Stimulated activated CD8-positive, alpha-beta memory T cell treated with anti-CD3 and anti-CD28 coated beads, Interleukin-15, amount 100 ng/mL, for 48 hours (primary cell): ENCODE measurements at places on chromosomes 3 and 15.

GRCh38 chr3:99911433-99911832 is 93.8 kb downstream of the CMSS1 start:
- no peak for DNase-seq

- DNase-seq: no peak
These were observed 64.0 kb downstream of the ST6GAL1 start for GRCh38 chr3:186994000-186994955.

DNA sequence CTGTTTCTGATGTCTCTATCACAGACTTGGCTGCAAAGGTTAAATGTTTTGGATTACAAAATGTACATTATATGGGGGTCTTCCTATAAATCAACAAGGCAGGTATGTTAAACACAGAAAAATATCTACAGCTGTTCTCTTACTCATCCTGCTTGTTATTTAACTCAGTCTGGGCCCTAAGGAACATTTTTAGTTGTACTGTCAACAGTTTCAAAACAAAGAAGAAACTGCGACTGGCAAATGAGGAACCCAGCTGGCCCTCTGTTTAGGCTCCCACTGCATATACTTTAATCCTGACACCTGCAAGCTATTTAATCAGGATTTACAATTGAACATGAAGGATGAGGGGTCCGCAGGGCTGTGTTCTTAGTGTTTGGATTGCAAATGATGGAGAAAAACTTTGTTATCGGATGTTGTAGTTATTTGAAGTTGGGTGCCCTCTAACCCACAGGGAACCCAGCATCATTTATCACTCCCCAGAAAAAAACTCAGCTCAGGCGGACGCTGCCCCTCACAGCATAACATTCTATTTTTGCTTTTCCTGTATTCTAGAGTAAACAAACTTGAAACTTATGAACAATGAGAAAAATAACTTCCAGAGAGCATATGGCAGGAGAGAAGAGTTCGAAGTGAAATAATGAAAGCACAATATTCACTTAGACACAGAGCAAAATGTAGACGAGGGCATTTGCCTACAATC is 91.2 kb downstream of the POLR2M start:
- no peak for DNase-seq

DNA sequence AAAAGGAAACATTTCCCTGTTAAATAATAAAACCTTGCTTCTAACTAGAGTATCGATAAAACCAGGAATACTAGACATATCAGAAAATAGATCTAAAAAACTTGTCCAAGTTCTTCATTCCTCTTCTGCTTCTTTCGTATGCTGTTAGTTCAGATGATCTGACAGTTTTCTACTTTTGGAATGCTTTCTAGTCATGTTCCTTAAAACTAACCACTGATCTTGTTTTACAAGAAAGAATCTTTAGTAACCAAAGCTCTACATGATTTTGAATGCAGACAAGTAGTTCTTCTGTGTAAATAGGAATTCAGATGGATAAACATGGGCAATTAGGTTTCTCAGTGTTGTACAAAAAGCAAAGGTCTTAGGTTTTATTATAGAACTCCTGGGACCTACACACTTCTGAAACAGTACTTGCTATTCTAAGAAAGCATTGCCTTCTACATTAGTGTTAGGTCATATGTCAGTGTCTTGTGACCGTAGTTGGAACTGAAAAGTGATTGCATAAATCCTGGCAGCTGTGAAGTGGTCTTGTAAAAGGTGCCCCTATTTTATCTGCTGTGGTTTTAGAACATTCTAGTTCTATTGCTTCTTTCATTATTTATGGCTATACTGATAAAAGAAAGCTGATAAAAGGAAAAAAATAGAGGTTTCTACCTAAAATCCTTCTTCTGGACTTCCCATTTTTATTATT is 40.7 kb downstream of the SNRK start:
- no peak for DNase-seq

- no peak for DNase-seq
These were observed 32.0 kb upstream of the GBE1 start for GRCh38 chr3:81793410-81793809.

- DNase-seq: no peak
These were observed 361.8 kb downstream of the MFSD1 start for GRCh38 chr3:159163656-159164055.

- no peak for DNase-seq
These were observed 497 bp upstream of the PRR20G start for GRCh38 chr3:127288343-127288742.

GRCh38 chr3:134279466-134279865 is 28.8 kb upstream of the RYK start:
- no peak for DNase-seq

DNA sequence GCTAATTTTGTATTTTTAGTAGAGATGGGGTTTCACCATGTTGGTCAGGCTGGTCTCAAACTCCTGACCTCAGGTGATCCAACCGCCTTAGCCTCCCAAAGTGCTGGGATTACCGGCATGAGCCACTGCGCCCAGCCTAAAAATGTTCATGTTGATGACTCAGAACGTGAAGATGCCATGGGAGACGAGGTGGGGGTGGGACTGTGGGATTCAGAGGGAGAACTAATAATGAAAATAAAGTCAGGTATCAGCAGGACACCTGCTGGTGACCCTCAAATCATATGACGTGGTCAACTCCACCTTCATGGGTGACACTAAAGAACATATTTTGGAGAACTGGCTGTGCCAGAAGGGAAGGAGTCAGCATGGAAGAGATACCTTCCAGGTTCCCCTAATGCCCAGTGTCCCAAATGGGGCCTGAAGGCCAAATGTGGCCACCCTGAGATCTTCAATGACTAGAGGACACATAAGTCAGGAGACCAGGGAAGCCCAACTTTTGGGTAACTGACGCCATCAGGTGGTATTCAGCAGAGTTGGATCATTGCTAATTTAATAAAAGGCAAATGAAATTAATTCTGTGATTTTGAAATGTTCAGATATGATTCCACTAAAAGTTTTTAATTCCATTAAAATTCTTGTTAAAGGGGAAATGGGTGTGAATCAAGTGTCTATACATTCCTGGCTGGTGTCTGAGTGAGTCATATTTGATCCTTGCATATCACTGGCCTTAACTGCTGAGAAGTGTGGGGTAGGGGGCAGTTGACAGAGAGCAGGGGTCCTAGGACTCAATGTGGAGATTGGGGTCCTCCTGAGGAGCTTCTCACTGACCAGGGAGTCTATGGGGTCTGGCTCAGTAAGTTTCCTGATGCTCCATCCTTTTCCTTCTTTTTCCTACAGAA is 88.6 kb upstream of the GSK3B start:
- DNase-seq: no peak

- no peak for DNase-seq
These were observed 21.4 kb downstream of the CACNA2D2 start for GRCh38 chr3:50481992-50482391.

- DNase-seq: no peak
These were observed 81.9 kb downstream of the LRRK1 start for GRCh38 chr15:101001056-101001455.

DNA sequence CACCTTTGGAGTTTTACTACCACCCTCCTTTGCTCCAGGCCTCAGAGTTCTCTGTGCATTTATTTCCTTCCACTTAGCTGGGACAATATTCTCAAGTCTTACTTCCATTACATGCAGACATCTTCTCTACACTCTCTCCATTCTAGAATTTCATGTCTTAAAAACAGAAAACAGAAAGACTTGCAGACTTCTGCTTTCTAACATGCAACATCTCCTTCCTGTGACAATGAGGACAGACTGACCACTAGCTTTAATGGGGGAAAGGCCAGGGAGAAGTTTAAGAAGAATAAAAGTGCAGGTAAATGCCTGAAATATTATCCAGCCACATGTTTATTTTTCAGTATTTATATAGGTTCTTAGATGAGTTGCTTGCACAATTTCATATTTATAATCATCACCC is 17.1 kb upstream of the CSTA start:
- no peak for DNase-seq

DNA sequence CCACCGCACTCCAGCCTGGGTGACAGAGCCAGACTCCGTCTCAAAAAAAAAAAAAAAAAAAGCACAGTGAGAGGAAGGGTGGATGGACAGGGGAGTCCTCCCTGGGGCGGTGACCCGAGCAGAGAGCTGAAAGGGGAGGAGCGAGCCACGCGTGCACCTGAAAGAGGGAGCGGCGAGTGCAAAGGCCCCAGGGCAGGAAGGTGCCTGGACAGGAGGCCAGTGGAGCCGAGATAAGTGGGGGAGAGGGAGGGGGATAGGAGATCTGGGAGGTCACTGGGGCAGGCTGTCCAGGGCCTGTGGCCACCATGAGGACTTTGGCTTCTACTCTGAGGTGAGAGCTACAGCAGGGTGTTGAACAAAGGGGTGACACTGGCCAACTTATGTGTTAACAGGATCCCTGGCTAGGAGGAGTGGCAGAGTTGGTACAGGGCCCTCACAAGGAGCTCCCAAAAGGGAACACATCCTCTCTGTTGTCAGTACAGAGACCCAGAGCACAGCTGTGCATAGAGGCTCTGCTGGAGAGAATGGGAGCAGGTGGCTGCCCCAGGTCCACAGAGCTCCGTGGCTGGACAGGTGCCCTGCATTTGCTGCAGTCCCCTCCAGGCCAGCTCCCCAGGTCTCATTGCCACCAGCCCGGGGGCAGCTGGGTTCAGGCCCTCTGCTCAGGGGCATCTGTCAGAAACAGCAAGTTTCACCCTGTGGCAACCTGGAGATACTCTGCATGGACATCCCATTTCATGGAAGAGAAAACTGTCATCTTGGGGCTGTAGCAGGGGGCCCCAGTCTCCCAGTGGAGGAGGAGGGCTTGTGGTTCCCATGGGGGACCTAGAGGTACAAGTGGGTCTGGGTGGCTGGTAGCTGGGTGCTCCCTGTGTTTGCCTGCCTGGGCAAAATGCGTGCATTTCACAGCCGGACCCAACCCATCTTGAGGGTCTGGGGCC is 28.5 kb downstream of the FBLN2 start:
- no peak for DNase-seq

DNA sequence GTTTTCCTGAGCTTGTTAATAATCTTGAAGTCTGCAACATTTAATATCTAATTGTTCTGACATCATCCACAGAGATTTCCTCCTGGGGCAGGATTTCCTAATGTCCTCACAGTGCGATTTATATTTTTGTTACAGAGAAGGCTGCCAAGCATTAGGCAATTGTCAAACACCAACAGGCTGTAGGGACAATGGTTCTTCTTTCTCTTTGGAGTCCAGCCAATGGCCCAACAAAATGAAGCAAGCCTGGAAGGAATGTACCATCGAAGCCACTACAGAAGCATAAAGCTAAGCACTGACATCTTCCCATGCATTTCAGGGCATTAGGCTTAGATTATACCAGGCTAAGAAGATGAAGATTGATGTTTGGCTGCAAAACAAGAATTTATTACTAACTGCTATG is 173.0 kb upstream of the FRMD4B start:
- DNase-seq: no peak

DNA sequence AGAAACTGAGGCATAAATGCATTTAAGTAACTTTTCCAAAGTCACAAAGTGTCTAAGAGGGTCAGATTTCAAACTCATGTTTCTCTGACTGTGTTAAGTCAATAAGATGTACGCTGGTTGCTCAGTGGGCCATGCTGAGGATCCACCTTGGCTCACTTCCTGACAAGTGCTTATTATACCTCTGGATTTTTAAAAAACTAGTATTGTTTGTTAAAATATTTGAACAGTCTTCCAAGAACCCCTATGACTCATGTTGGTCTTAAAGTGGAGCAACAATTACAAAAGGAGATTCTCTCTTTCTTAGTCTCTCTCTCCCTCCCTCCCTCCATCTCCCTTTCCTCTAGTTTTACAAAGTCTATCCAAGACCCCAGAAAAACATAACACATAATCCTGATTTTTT is 1050.2 kb downstream of the AGBL1 start:
- DNase-seq: no peak

DNA sequence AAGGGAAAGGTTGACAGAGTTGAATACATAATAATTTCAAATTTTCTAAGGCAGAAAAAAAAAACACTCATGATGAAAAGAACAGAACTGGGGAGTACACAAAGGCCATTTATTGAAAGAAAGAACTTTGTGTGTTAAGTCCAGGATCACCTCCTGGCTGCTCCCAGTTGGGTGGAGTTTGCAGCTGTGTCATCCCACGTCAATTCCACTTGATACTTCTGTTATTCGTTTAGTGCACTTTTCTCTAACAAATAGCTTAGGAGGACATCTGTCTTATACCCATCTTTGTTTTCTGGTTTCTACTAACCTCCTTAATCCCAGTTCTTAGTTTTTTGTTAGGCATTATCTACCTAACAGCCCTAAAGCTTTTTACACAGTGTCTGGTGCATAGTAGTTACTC is 44.7 kb downstream of the SGO1 start:
- DNase-seq: no peak

DNA sequence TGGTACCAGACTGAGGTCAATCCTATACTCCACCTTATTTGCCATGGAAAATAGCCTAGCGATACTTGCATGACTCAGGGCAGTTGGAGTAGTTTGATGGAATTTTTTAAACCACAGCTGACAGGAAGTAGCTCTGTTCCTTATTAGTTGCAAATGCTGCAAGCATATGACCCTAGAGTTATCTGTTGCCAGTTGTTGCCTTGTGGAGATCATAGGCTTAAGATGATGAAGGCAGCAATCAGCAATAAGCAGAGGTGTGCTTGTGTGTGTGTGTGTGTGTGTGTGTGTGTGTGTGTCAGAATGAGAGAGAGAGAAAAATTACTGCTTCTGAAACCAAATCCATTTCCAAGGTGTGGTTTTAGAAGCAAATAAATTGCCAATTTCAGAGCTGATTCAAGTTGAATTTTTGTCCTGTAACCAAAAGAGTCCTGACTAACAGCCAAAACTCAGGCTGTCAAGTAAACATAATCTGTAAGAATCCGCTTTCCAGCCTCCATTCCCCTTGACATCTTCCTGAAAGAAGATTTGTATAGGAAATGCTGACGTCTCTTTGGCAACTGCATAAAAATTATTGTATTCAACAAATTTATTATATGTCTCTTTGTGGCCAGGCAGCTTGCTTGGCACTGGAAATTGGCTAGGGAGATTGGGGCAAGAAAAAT is 141.2 kb downstream of the SERPINI1 start:
- no peak for DNase-seq

DNA sequence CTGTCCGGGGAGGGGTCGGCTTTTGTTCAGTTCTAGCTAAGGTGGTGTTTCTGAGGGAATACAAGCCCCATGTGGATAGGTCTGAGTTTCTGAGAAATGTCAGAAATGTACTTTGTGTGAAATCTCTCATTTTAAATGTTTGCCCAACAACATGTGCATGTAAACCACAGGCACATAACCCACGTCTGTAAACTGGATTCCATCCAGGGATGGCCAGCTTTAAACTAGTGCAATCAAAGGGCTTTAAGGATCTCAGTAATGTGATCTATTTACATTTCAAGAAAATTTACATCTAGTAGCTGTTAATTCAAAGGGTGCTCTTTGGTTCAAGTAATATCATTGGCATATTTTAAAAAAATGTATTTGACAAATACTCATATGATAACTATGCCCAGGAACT is 52.0 kb downstream of the POLR2M start:
- DNase-seq: no peak

DNA sequence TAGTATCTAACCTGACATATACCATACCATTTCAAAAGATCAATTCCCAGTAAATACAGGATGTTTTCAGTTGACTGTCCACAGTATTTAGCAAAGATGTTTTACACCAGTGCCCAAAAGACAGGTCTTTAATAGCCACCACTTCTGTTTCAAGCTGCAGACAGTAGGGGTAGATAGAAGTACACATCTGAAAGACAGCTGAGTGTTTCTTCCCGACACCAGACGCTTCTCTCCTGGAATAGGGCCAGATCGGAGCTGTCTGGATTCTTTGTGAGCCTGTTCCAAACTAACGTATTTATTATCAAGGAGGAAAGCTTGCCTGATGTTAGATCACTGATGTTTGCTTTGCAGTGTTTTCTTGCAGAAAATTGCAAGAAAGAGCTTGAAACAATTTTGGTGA is 136.1 kb upstream of the RBMS3 start:
- no peak for DNase-seq
